ENCODE measurements at places on chromosomes 16 and 17.

GRCh38 chr17:57871863-57872262, 22.0 kb upstream of the MRPS23 start:
- DNase-seq, result no peak

DNA sequence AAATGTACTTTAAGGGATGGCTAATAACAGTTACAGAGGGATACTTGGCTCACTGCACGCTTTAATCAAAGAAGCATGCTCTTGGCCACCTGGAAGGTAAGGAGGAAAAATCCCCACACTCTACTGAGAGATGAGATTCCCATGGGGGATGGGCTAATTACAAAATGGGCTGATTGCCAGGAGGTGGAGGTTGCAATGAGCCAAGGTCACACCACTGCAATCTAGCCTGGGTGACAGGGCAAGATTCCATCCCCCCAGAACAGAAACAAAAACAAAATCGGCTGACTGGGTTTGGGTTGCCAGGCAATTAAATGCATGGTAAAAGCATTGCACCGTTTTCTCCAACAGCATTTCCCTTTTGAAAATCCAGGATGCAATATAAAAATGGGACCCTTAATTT, 18.0 kb downstream of the N4BP1 start:
- DNase-seq, result no peak

- no peak for DNase-seq
These were observed 10.7 kb downstream of the ANKRD40 start for GRCh38 chr17:50697062-50697461.

GRCh38 chr17:13346081-13346533, 255.6 kb downstream of the HS3ST3A1 start:
- peak; percentile 97 for DNase-seq

DNA sequence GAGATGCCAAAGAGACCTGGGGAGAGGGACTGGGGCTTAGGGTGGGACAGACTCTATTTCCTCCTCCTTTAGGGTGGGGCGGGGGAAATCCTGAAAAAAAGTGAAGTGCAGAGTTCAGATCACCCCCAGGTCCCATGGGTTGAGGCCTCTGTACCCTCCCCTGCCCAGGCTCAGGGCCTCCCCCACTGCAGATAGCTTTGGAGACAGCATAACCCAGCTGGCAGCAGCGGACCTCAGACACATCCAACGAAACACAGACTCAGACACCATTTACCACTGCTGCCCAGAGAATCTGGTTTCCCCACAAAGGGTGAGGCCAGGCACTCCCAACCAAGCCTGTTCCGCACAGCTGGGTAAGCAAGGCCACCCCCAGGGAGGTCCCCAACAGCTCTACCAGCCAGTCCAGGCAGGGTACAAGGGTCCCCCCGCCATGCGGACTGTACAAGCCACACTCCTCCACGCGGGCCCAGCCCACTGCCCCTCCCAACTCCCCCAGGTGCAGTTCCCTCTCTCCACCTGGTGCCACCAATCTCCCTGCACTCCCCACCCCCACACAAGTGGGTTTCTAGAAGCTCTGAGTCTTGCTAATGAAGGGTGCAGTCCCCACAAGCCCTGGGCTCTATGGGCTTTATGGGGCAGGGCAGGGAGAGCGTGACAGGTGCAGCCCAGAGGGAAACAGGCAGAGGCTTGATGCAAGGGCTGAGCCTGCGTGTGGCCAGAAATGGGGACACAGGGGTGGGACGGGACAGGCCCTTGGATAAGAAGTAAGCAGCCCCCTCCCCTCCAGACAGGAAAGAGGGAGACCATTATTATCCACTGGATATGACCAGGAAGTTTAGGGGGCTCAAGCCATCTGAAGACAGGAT, 8.9 kb downstream of the RHBDF2 start:
- DNase-seq, result no peak
